ENCODE measurements at places on chromosomes 7 and 10. TPM values are rescaled to one million over a fixed set of nuclear protein-coding genes. Genes with fewer than 3 reads are reported as not detected.

HOXA2 gene
- not detected for total RNA-seq

DDX21 gene
- 170 TPM for total RNA-seq

SPDYE1 gene
- not detected for total RNA-seq

FAM24B gene
- total RNA-seq, result 7.9 TPM

SORCS3 gene
- 0.05 TPM for total RNA-seq

ATP5F1C gene
- total RNA-seq, result 461 TPM

CFAP58 gene
- total RNA-seq, result 1.8 TPM

GRCh38 chr7:134873253-134873652 is 93.8 kb downstream of the CALD1 start:
- DNase-seq, result no peak

DNA sequence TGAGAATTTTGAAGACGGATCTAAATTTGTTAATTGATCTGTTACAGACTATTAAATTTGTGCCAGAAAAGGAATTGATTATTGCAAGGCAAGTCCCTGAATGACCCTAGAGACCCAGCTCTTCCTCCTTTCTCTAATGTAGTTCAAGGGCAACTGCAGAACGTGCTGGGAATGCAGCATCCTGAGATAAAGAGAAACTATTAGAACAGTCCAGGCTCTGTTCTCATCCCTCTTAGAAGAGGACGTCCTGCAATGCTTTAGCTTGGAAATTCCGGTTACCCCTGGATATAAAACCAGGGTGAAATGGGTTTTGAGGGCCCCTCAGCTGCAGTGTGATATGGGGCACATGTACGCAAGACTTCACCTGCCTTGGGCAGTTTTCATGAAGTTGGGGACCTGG is 67.3 kb downstream of the PTN start:
- DNase-seq, result no peak

DNA sequence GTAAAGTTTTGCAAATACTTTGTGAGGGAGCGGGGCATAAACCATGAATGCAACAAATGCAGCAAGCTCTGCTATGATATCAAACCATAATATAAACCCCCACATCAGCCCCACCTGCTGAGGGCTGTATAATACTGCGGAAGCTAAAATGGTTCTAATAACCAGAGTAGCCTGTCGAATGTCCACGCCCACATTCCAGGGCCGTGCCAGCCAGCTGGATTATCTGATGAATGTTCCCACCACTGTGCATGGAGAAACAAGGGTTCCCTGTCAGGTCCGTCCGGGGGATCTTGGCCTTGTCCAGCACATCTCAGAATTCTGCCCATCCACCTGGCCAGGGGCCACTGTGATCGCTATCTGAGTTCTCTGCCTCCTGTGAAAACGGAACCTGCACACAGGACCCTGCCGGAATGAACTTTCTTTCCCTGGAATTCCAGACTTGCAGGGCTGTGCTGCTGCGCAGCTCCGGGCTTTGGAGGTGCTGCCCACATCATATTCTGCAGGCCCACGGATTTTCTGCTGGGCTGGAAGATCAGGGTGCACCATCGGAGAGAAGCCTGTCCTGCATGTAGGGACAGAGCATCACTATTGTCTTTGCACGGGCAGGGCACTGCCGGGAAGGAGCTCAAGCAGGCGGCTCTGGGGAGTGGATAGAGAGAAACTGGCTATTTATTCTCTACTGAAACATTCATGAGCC is 77.0 kb upstream of the GNA12 start:
- DNase-seq, result no peak

DNA sequence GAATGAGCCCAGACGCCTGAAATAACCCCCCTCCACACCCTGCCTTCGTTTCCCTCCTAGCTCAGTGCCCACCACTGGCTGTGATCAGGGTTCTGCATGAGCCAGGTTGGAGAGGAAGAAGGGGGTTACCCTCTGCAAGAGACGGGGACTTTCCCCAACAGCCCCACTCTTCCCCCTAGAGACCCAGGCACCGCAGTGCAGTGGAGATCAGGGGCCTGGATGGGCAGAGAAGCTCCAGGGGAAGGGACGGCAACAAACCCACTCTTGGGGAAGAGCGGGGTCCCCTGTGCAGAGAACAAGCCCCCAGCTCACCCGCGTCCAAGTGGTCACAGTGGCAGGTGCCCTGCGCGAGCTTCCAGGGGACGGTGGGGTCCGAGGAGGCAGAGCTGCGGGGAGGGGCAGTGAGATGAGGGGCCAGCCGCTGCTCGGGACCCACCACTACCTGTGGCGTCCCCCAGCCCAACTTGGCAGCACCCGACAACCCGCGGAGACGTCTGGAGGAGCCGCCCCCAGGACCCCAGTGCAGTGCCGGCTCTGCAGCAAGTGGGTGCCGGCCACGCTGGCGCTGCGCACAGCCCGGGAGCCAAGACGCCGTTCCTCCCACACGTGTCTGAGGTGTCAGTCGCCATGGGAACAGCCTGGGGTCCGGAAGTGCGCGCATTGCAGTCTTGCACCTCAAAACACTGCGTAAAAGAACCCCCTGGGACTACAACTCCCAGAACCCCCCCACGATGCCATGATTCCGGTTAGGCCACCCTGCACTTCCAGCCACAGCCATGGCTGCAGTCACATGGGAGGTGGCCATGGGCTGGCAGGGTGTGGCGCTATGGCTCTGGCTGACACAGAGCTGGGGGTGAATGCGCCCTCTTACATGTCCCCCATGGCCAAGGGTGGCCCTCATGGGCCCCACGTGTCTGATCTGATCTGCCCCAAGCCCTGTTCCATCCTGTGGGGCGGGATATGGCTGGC is 45.8 kb upstream of the WIPI2 start:
- DNase-seq, result no peak

DNA sequence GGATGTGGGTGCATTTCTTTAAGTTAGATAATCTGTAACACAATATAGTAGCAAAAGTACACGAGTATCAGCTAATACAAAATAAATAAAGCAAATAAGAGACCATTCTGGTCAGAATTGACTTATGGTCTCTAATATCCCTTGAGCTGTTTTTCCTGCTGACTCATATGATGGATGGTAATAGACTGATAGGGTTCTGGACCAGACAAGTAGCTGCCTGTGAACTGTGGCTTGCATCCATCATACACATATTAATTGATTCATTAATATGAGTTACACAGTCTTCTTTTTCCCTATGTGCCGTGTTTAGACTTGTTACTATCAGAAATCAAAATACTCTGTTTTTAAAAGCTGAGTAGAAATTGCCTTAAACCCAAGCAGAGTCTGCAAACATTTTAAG is 762.8 kb downstream of the GATA3 start:
- no peak for DNase-seq

GRCh38 chr10:21424459-21424861 is 101.0 kb downstream of the SKIDA1 start:
- DNase-seq, result no peak

DNA sequence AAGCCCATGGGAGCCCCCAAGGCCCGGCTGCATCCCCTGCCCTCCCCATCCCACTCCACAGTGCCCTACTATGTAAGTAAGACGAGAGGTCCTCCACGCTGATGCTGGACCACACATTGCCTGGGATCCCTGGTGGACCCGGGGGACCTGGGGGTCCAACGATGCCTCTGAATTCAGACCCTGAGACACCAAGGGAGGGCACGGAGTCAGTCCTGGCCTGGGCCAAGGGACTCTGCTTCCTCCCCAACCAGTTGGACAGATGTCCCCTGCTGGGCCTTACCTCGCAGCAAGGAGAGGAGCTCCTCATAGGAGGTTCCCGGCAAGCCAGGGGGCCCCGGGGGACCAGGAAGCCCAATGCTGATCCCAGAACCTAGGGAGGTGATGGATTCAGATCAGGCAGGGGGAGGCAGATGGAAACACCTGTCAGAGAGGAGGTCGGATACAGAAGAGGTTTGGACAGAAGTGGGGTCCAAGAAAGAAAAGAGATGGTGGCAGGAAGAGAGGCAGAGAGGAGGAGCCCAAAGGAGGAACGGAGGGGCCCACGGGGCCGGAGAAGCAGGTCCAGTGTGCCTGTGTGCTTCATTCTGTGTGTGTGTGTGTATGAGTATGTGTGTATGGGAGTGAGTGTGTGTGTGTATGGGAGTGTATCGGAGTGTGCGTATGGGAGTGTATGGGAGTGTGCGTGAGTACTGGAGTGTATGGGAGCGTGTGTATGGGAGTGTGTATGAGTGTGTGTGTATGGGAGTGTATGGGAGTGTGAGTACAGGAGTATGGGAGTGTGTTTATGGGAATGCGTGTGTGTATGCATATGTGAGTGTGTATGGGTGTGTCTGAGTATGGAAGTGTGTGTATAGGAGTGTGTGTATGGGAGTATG is 50.2 kb downstream of the COL17A1 start:
- DNase-seq, result no peak

DNA sequence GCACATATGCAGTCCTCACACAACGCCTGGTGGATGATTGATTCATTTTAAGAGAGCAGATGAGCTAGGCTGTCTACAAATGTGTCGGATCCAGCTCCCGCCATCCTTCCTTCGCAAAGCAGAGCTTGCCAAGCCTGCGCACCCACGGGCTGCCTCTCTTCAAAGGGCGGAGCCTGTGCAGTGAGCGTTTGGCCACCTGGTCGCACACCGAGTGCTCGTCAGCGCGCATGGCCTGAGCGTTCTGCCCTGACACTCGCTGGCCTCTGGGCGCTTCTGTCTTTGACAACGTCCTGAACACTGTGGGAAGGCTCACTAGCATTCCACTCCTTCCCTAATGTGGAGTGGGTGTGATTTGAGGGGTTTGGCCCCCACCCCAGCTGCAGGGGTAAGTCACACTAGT is 47.1 kb upstream of the TMEM72 start:
- no peak for DNase-seq

GRCh38 chr7:121003986-121004685 is 15.6 kb downstream of the CPED1 start:
- DNase-seq, result no peak

DNA sequence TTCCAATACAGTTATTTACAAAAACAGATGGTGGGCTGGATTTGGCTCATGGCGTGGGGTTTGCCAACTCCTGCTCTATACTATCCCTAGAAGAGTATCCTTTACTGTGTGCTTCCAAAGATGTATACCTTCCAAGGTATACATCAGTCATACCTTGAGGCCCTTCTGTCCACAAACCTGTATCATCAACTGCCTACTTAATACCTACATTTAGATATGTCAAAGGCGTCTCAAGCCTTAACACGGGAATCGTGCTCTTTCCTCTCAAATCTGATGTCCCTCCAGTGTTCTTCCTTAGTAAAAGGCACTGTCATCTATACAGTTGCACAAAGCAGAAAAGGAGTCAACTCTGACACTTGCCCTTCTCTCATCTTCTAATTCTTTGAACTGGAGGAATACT is 36.9 kb downstream of the NAMPT start:
- no peak for DNase-seq

DNA sequence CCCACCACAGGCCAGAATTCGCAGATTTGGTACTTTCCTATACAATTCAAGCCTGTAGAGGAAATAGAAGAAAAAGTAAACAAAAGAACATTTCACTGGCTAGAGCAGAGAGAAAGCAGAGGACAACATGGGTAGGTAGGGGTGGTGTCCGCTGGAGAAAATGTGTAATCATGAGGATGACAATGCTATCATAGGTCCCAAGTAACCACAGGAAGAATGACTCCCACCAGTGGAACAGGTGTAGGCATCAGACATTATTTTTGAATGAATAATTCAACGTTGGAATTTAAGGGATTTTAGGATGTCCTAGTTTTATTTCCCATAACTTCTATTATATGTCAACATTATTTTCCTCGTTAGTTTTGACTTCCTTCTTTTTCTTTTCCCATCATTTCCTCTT is 248.9 kb downstream of the DGKI start:
- peak; percentile 36 for DNase-seq

- no peak for DNase-seq
These were observed 15.9 kb downstream of the LRRC18 start for GRCh38 chr10:48923748-48924147.

DNA sequence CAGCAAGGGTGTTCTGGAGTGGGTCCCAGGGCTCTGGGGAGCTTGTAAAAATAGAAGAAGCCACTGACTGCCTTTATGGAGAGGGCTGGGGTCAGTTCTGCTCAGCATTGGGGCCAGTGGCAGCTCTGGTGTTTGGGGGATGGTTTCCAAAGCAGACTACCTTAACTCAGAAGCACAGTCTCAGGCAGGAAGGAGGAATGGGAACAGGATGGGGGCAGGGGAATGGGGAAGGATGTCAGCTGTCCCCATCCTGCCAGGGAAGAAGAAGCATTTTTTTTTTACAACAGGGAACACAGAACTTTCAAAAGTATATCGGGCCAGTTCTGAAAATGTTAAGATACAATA is 28.8 kb downstream of the TSPAN15 start:
- DNase-seq, result no peak

Data from HT1080 (cell line).